T-helper 9 cell (primary cell): ENCODE measurements at places on chromosomes 4 and X.

GRCh38 chrX:72271812-72272211, 5.2 kb downstream of the RPS4X start:
- DNase-seq: no peak

GRCh38 chr4:146959692-146960091, 14.0 kb upstream of the TTC29 start:
- no peak for DNase-seq

DNA sequence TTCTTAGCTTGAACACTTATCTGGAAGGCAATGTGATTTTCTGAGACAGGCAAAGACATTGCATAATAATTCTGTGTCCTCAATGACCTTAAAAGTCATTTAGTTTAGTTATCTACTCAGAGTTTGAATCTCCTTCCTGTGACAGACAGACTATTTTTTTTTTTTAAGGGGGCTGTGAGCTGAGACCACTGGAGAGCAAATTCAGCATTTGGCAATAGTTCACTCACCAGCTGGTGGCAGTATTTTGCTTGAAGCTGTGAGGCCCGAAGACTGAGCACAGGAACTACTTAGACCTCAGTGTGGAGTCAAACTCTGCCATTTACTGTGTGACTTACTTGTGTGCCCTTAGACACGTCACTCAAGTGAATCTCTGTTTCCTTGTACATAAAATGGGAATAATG, 22.9 kb upstream of the CPE start:
- no peak for DNase-seq

DNA sequence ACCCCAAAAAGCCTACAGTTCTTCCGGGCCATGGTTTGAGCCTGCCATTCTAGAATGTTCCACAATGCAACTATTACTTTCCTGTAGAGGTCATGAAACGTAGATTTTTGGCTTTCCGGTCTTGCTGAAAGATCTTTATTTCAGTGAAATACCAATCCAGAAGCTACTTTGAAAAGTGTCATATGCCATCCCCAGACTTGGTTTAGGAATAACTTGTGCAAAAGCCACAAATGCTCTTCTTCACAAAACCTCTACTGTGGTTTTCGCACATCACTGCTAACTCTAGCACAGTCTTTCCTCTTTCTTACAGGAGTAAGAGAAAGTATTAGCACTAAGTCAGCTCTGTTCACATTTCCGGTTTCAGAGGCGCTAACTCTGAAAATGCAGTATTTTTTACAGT, 12.7 kb upstream of the CD40LG start:
- no peak for DNase-seq

DNA sequence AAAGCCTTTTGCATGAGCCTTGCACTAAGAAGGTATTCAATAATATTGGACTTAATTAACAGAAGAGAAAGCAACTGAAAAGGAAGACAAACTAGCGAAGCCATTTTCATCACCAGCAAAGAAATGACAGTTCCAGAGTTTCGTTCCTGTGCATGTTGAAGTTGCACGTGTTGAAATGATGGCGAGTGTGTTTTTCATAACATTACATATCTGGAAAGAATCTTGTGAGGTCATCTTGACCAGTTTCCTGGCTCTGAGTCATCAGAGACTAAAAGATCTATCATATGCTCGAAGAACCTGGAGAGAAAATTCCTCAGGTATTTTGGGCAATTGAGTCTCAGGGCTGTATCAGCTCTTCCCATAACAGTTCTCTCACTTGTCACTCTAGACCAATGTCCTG, 106.2 kb upstream of the MAML3 start:
- DNase-seq: no peak

- no peak for DNase-seq
Measured at GRCh38 chrX:129655547-129656249, 942 bp upstream of the APLN start.
